NCI-H187 treated with DMSO at 0.1 percent for 48 hours (cell line): ENCODE measurements at places on chromosomes 5 and 9.

DNA sequence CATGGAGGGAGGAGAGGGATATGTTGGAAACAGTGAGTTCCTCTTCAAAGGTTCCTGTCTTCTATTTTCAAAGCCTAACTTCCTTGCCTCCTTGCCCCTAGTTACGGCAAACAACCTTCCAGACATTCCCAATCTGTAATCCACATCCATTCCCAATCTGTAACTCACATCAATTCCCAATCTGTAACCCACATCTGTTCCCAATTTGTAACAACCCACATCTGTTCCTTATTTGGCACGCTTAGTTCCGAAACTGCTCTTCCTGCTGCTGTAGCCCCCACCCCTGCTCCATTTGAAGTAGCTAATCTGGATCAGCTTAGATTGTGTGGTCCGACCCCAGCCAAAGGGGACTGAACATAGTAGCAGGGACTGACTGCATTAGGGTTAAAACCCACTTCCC lies 23.9 kb upstream of the IDNK start:
- no peak for DNase-seq

- DNase-seq, result no peak
Observed at GRCh38 chr9:92807031-92807756, 42.6 kb upstream of the BICD2 start.

- DNase-seq, result no peak
Observed at GRCh38 chr9:126959336-126959735, 44.8 kb downstream of the RALGPS1 start.

DNA sequence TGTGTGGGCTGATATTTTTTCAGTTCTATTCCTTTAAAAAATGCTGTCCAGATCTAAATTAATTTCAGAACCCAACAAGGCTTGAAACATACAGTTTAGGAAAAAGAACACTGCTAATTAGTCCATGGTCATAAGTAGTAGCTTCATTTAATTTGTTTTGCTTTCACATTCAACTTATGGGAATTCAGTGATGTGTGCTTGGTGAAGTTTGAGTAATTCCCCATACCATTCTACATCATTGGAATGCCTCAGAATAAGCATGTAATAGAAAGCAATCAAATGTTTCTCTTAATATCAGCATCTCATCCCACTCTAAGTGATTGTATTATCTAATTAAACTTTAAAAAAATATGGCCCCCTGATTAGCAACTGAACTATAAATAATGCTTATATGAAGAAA lies 2.7 kb downstream of the CNTLN start:
- DNase-seq, result no peak

DNA sequence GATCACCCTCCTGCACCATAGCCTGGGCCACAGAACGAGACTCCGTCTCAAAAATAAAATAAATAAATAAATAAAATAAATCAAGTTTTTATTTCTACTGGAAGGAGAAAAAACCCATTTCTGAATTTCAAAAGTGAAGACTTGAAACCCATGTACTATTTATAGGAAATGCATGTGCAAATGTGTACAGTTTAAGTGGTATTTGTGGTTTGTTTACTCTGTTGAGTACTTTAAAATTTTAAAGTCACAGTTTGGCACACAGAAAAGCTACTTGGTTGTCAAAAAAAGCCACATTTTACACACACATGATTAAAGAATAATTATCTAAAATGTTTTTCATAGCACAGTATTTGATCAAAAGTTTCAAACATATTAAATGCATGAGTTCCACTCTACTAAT lies 43.6 kb downstream of the NR3C1 start:
- DNase-seq, result no peak
